ENCODE measurements at places on chromosomes 1 and 21.

- DNase-seq, result no peak
These were observed 34.4 kb upstream of the PKP1 start for GRCh38 chr1:201248721-201249559.

DNA sequence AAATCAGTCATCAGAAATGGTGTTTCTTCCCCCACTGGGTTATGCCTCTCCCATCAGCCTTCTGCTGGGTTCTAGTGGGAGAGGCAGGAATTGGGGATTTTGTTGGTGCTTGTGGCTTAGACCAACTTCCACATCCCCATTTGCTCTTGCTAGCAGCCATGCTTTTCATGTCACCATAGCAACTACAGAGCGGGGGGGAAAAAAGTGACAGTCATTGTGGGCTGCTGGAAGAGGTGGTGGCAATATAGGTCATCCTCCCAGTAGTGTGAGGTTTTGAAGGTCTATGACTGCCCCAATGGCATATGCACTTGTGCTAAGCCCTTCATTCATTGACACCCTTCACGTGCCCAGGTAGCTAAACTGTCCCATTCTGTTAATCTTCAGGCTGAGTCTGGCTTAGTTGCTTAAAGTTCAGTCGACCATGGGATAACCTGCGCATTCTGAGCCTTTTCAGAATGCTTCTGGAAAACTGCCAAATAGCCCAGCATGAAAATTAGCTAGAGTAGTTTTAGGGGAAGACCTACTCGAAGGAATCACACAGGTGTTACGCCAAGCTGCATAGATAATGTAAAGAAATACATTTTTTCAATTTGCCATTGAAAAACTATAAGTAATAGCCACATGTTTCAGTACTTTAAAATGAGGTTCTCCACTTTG, 53.7 kb upstream of the ZNF326 start:
- no peak for DNase-seq

DNA sequence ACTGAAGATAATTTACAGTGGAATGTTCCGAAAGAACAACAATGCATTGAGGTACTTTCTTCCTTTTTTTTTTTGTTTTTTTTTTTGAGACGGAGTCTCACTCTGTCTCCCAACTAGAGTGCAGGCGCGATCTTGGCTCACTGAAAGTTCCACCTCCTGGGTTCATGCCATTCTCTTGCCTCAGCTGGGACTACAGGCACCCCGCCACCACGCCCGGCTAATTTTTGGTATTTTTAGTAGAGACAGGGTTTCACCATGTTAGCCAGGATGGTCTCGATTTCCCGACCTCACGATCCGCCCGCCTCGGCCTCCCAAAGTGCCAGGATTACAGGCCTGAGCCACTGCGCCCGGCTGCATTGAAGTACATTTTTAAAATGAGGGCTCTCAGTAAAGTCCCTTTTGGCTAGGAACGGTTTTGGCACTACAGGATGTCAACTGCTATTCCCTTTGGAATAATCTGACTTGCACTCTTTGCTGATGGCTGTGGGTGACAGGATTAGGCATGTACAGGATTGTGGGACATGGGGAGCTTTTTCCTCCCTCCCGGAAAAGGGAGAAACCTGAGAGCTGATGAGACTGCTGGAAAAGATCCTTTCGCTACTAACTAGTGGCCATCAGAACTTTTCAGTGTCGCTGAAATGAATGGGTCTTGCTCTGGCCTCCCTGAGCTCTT, 56.9 kb upstream of the EDEM3 start:
- DNase-seq, result no peak

DNA sequence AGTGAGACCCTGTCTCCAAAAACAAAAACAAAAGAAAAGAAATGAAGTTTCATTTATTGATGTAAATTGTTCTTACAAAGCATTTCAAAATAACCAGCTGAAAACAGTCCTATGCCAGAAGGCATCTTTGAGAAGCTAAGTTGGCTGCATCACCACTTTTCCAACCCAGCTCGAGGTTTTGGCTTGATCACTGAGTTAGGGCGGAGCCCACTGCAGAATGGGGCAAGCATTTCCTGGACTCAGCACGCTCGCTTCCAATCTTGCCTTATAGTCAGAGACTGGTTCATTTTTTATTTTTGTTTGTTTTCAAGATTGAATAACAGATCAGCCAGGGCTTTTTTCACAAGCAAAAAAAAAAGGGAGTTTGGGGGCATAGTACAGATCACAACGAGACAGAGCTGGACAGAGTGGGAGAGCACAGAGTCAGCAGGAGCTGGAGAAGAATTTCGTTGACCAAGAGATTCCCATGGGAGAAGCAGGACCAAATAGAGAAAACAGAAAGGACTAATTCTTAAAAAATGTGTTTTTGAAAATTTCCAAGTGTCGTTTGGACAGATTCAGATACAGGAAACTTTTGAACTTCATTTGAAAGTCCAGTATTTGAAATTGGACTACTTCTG, 23.5 kb upstream of the COL6A1 start:
- no peak for DNase-seq

GRCh38 chr1:11198851-11199594, 9.9 kb downstream of the ANGPTL7 start:
- no peak for DNase-seq

DNA sequence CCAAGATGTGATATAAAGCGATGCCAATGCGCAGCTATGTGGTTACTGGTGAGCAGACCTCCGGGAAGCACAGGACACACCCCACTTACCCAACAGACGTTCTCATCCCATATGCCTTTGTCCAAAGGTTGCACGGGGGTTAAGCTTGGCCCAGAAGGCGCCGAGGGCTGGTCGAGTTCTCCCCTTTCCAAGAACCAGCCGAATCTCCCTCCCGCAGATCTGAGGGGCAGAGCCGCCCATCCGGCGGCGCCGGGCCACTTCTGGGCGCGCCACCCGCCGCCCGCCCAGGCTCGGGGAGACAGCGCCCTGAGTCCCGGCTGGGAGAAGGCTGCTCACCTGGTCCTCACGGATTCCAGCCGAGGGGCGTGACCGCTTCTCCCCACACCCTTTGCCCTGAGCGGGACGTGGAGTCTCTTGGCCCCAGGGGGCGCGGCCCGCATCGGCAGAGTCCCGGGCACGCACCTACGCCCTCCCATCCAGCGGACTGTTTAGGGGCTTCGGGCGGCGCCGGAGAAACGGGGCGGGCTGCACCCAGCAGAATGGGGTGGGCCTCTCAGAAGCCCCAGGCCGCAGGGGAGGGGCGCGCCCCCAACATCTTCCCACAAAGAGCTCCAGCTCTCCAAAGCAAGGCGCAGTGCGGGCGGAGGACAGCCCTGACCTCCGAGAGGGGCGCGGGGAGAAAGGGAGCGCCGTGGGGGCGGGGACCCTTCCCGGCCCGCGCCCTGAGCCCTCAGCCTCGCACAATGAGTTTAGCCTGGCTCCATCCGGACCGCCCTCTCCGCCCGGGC, 615 bp downstream of the GPR161 start:
- peak; percentile 68 for DNase-seq

- peak; percentile 86 for DNase-seq
These were observed 20.9 kb downstream of the SLC1A7 start for GRCh38 chr1:53121319-53122172.

GRCh38 chr1:207946756-207947155, 35.8 kb upstream of the CD34 start:
- no peak for DNase-seq

- DNase-seq, result no peak
These were observed 1615.8 kb downstream of the PLA2G4A start for GRCh38 chr1:188444526-188444925.

GRCh38 chr1:52752484-52752826, 26.2 kb downstream of the ZYG11B start:
- DNase-seq, result no peak

DNA sequence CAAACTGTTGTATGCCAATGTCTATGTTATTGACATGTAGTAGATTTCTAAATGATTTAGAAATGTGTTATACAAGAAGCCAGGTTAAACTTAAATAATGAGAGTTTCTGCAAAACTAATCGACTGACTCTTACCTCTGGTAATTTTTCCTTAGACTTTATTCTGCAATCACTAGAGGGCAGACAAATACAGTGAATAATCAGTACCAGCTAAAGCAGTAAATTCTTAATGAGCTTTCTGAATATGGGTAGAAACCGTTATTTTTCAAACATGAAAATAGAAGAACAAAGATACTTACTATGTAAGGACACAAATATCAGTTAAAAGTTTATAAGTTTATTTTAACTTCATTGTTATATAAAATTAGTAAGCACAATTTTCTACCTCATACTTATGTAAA, 97.9 kb upstream of the RGS1 start:
- no peak for DNase-seq

- DNase-seq, result no peak
These were observed 318.9 kb downstream of the FAM72C start for GRCh38 chr1:143652744-143653428.

GRCh38 chr1:188476606-188477005, 1647.9 kb downstream of the PLA2G4A start:
- no peak for DNase-seq

DNA sequence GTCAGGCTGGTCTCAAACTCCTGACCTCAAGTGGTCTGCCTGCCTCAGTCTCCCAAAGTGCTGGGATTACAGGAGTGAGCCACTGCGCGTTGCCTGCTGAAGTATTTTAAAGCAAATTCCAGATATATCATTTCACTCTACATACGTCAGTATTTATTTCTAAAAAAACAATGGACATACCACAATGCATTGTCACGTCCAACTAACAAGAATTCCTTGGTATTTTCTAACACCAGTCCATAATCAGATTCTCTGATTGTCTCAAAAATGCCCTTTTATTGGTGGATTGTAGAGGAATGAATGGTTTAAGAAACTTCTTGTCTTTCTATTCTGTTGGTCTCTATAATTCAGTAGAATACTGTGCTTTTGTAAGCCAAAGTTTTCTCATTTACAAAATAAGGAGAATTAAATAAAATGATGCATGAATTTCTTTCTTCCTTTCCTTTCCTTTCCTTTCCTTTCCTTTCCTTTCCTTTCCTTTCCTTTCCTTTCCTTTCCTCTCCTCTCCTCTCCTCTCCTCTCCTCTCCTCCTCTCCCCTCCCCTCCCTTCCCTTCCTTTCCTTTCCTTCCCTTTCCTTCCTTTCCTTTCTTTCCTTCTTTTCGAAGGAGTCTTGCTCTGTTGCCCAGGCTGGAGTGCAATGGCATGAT, 55.8 kb downstream of the VPS13D start:
- no peak for DNase-seq

DNA sequence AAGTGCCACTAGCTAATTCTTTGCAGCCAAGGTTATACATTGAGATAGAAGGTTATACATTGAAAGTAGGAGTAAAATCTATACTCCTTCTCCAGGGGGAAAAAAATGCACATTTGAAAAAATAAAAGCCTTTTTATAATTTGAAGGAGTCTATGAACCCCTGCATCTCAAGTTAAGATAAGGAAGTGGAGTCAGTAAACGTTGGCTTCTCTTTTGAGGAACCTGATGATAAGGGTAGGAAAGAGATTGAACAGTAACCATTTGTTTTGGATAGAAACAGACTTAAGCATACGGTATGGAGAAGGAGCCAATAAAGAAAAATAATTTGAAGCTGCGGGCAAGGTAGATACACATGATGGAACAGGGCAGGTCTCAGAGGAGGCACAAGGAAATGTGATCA, 64.1 kb downstream of the RPAP2 start:
- no peak for DNase-seq

DNA sequence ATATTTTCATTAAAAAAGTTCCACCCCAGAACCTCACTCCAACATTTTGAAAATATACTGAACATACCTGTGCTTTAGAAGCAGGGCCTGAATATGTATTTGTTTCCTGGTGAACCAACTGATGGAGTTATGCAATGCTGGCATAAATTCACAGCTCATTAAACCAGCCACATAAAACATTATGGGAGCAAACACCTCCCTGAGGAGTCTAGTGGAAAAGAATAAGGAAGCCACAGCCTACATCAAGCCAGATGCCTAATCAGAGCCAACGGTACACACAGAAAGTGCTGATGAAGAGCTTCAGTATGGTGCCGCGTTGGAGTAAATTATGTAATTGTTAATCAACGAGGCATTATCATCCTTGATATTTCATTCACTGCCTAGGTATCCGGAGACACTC, 199.5 kb downstream of the AJAP1 start:
- no peak for DNase-seq

GRCh38 chr21:34969423-34970166, 79.5 kb downstream of the RUNX1 start:
- DNase-seq, result no peak

DNA sequence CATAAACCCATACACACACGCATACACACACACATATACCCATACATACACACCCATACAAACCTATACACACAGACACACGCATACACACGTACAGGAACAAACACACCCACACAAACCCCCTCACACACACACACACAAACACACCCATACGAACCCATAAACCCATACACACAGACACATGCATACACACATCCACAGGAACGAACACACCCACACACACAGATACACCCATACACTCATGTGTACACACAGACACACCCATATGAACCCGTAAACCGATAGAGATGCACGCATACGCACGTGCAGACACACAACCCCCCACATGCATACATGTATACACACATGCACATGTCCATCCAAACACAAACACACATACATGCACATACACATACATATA, 9.5 kb downstream of the WNT9A start:
- DNase-seq, result no peak

DNA sequence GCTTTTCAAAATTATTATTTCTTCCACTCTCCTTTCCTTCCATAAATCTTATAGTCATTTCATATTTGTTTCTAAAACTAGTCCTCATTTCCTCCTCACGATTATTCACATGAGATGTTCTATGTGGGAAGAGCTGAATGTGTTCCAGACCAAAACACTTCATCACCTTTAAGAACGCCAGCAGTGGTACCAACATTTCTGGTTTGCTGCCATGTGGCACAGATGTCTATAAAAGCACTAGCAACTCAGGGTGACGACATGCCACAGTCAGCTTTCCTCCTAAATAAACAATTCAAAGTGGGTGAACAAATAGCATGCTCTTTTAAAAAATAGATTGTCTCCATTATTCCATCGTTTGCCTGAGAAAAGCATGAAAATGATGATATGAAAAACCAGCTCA, 1217.8 kb upstream of the ADGRL2 start:
- DNase-seq, result no peak

DNA sequence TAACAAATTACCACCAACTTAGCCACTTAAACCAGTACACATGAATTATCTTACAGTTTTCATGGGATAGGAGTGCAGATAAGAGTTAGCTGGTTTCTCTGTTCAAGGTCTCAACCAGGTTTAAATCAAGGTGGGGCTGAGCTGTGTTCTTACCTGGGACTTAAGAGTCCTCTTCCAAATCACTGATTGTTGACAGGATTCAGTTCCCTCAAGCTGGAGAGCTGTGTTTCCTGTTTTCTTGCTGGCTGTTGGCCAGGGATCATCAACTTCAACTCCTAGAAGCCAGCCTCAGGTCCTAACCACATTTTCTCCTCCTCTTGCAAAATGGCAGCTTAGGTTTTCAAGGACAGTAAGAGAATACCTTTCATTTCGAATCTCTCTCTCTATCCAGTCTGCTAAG, 123.8 kb upstream of the CHRM3 start:
- no peak for DNase-seq

DNA sequence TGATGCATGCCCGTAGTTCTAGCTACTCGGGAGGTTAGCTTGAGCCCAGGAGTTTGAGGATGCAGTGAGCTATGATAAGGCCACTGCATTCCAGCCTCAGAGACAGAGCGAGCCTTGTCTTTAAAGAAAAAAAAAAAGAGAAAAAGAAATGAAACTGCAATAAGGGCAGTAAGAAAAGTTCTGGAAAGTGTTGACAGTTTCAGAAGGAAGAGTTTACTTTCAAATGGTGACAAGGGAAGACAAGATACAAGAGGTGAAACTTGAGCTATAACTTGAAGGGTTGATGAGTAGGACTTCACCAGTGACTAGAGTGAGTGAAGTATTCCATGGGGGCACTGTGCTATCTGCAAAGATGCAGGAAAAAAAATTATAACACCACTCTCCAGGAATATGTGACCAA, 125.0 kb downstream of the AKT3 start:
- no peak for DNase-seq
